ENCODE measurements at places on chromosomes 5 and 9. TPM values are rescaled to one million over a fixed set of nuclear protein-coding genes. Genes with fewer than 3 reads are reported as not detected.

The SLC6A19 gene
- 0.07 TPM for total RNA-seq

GRCh38 chr5:110321117-110321516, 405.4 kb downstream of the TMEM232 start:
- DNase-seq, result no peak

DNA sequence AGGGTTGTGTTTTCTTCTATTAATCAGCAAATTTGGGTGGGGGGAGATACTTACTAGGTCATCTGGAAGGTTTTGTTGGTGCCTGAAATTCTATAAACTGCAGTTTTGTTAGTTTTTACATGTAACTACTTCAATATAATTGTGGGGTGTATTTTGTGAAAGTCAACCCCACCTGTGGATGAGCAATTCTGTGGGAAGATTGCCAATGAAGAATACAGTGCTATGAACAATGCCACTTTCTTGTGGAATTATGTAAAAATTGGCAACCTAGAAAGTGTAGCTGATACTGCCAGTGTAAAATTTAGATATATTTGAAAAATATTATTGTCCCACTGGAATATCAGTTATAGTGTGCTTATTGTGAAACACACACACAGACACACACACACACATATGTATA, 80.7 kb downstream of the VCAN start:
- DNase-seq, result no peak

- peak; percentile 53 for DNase-seq
Measured at GRCh38 chr5:65213921-65214525, 267.7 kb downstream of the ADAMTS6 start.

The PCDHB3 gene
- 0.26 TPM for total RNA-seq
